ENCODE measurements at places on chromosomes 5 and 9.
A peak's percentile ranks its signal among the peaks of the same experiment; 100 is the strongest.

GRCh38 chr5:142900927-142901326 lies 130.8 kb downstream of the ARHGAP26 start:
- peak; percentile 56 for DNase-seq

DNA sequence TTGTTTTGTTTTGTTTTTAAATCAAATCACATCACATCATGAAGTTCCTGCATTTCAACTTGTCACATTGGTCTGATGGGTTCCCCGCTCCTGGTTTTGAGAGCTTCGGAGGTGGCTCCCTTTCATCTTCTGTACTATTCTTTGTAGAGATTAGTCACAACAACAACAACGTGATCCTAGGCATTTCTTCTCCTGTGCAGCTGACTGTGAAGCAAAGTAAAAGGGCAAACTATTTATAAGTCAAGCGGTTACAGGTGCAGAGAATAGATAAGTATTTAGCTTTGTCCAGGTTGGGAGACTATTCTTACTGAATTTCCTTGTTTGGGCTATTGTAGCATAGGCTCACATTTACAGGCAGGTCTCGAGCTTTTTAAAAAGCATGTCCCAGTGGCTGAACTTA lies 197.7 kb upstream of the CDKN2B start:
- DNase-seq = no peak

- no peak for DNase-seq
These were observed 205.6 kb downstream of the ZNF462 start for GRCh38 chr9:107068581-107068980.

DNA sequence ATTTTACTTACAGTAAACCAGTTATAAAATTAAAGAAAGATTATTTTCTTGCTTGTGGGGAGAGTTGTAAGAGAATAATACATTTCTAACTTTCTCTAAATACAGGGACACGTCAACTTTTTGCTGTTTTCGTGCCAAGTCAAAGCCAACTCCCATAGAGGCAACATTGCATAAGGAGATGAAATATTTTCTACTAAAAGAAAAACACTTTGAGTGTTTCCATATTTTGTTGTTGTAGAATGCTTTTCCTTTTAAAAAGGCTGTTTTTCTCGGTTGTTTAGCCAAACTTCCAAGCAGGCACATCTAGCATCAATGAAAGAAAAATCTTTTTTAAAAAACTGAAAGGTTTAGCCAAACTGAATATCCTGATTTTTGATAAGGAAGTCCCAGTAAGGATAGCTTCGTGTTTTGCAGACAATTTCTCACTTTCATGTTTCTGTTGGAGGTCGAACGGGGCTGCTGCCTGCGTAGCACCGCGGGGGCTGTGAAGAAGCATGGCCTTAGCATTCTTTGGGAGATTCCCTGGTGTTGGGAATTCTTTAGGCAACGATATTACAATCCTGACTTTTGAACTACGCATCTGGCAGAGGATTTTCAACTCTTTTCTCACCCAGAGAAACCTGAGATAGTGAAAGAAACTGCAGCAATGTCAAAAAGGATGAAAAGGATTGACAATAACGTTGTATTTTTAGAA lies 108.1 kb upstream of the FBXL7 start:
- no peak for DNase-seq

GRCh38 chr5:17694371-17694770 lies 60.1 kb downstream of the TAF11L14 start:
- DNase-seq = no peak

- no peak for DNase-seq
These were observed 40.4 kb downstream of the NAA35 start for GRCh38 chr9:85981369-85981768.

- peak; percentile 8 for DNase-seq
These were observed 204.7 kb upstream of the MPDZ start for GRCh38 chr9:13484186-13484585.

DNA sequence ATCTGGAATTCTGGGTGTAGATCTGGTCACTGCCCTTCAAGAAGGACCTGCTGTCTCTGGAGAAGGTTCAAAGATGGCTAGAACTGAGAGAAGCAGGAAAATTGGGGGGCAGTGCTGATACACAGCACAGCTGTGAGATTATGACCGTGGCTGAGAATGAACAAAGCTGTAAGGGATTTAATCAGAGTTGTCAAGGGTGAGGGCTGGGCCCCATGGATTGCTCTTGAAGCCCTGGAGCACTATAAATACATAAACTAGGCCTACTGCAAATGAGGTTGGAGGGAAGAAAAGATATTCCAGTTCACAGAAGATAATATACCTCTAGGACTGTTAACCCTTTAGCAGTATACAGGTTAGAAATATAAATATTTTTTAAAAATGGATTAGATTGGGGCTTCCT lies 86.3 kb upstream of the KLF9 start:
- no peak for DNase-seq

GRCh38 chr9:137521405-137521985 lies 28.7 kb downstream of the PNPLA7 start:
- DNase-seq = no peak

- peak; percentile 32 for DNase-seq
These were observed 22.7 kb downstream of the GRIA1 start for GRCh38 chr5:153513156-153513555.

DNA sequence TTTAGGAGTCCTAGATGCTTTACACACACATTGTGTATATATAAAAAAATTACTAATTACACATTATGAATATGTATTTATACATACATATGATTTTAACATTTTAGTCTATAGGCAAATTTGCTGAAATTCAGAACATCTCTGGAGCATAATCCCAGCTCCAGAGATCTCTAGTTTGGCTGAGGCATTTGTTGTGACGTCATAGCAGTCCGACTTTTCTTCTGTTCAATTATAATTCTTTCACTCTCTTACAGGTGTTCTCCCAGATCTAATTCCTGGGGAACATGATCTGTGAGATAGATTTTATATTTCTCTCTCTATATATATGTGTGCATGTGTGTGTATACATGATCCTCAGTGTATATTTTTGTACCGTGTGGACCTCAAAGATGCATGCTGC lies 1876.2 kb downstream of the EFNA5 start:
- DNase-seq = no peak

GRCh38 chr5:35990941-35991611 lies at the start of gene UGT3A1:
UGT3A1 (minus strand) TSS chr5:35991390; CDS start chr5:35991240, 150 bp downstream.
- DNase-seq = no peak

- DNase-seq = no peak
These were observed 526.0 kb downstream of the MTRR start for GRCh38 chr5:8394965-8395364.

GRCh38 chr9:124045076-124045829 lies 33.7 kb downstream of the LHX2 start:
- peak; percentile 62 for DNase-seq

- no peak for DNase-seq
These were observed 21.3 kb upstream of the SMIM15 start for GRCh38 chr5:61183538-61183937.

DNA sequence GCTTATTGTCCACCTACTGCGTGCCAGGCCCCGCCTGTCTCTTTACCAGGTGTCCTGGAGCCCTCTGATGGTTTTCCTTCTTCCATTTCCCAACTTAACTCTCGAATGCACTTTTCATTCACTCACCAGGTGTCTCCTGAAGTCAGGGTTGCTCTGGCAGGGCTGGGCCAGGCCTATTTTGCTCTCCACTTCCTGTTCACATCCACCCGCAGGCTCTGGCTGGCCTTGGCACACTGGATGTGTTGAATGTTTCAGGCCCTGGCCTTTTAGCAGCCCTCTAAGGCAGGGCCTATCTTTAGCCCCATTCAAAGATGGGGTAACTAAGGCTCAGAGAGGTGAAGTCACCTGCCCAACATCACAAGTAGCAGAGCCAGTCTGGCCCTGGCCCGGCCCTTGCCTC lies 16.4 kb downstream of the LRRC8A start:
- DNase-seq = no peak

- DNase-seq = no peak
These were observed 120.2 kb upstream of the PITX1 start for GRCh38 chr5:135154197-135154596.

- no peak for DNase-seq
These were observed 1154.8 kb upstream of the CDH18 start for GRCh38 chr5:21142791-21143190.

- DNase-seq = peak; percentile 74
These were observed 2.4 kb downstream of the ATG12 start for GRCh38 chr5:115838885-115839518.

DNA sequence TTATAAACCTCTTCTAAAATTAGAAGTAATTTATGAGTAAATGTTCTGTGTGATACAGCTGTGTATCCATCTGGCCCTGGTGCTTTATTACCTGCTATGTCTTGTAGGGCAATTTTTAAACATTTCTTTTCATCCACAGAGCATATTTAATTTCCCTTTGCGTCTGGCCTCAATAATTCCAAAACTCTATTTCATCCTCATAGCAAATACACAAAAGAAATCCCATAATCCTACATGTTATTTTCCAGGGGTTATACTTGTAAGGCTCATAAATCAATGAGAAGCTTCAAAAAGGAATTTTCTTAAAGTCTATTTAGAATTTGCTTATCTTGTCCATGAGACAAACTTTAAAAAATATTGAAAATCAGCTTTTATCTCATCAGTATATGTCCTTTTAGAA lies 167.0 kb downstream of the TTC39B start:
- no peak for DNase-seq

GRCh38 chr9:109709866-109710265 lies 70.1 kb upstream of the PALM2AKAP2 start:
- no peak for DNase-seq

- no peak for DNase-seq
These were observed 439.9 kb downstream of the GADD45G start for GRCh38 chr9:90044710-90045151.

GRCh38 chr9:125554726-125555125 lies 152.3 kb downstream of the MAPKAP1 start:
- DNase-seq = no peak

DNA sequence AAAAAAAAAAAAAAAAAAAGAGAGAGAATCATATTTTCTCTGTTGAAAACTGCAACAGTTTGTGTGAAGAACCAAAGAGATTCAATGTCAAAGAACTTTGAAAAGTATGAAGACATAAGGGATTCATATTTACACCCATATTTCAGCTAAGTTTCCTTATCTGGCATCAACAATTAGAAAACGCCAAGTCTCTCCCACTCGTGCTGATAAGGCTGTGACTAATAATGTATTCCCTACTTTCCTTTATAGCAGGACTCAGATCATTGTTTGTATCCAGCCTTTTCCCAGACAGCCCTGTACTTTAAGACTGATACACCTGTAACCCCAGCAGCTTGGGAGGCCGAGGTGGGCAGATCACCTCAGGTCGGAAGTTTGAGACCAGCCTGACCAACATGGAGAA lies 54.1 kb upstream of the STK32A start:
- DNase-seq = peak; percentile 37

DNA sequence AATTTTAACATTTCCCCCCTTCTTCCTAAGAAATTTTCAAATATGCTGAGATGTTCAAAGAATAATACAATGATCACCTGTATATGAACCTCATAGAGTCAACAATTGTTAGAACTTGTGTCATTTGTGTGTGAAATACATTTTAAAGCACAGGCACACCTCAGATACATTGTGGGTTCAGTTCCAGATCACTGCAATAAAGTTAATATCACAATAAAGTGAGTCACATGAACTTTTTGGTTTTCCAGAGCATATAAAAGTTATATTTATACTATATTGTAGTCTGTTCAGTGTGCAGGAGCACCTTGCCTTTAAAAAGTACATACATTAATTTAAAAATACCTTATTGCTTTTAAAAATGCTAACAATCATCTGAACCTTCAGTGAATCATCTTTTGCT lies 50.0 kb downstream of the MCCC2 start:
- no peak for DNase-seq

DNA sequence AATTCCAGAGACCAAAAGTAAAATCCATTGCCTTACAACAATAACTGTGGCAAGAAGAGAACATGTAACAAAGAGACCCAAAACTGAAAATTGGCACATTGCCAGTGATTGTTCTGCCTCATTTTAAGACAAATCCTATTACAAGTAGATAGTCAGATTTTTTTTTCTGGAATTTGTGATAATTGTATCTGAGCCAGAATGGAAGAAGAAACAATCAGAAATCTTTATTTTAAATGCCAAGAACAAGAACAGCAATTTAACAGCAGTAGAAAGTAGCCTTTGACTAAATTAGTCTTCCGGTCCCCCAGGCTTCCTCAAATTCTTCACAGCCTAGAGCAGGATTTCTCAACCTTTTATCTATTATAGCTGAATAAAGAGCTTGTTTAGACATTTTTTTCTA lies 106.7 kb upstream of the PTPN3 start:
- DNase-seq = peak; percentile 9

DNA sequence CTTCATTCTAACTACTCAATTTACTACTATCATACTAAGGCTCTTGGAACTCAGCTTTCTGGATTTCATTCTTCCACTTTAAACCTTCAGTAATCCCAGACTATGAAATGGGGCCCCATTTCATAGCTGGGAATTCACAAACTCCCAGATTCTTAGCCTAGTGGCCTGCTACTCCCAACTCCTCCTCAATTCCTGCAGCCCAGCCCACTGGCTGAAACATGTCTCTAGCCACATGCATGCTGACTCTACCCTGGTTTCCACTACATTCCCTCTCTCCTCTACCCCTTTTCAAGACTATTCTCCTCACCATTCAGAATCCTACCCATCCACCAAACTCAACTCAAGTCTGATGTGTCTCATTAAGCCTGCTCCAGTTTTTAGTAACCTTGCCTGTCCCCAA lies 370.6 kb downstream of the BNC2 start:
- no peak for DNase-seq

GRCh38 chr5:123554601-123555000 lies 42.6 kb downstream of the CSNK1G3 start:
- no peak for DNase-seq

- DNase-seq = peak; percentile 20
These were observed 142.2 kb upstream of the ABCA1 start for GRCh38 chr9:105070176-105070575.

GRCh38 chr5:145056800-145057199 lies 778.3 kb downstream of the PRELID2 start:
- DNase-seq = peak; percentile 33

GRCh38 chr5:112935675-112936074 lies 13.6 kb upstream of the REEP5 start:
- DNase-seq = peak; percentile 26

DNA sequence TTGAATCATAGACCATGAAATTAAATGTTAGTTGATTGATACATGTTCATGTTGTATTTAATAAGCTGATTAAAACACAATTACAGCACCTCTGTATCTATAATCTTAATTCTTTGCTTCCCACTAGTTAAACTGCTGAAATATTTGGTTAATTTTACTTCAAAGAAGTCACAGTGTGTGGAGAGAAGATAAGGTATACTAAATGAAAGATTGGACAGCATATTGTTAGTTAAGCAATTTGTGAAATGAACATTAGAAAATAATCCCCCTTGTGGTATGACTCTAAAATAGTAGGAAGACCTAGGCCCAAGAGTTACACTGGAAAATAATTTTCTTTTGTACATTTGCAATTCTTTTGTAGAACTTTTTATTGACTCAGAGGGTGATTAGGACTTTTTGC lies 30.3 kb downstream of the MAN2A1 start:
- no peak for DNase-seq

- no peak for DNase-seq
These were observed 14.7 kb downstream of the CENPK start for GRCh38 chr5:65548281-65548680.

DNA sequence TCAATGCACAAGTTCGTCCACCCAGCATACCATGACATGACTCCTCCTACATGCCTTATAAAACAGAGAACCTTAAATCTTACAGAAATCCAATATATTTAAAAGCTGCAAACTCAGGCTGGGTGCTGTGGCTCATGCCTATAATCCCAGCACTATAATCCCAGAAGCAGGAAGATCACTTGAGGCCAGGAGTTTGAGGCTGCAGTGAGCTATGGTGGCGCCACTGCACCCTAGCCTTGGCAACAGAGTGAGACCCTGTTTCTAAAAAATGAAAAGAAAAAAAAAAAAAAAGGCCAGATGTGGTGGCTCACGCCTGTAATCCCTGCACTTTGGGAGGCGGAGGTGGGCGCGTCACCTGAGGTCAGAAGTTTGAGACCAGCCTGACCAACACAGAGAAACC lies 68.7 kb downstream of the MTMR12 start:
- no peak for DNase-seq
